ENCODE measurements at places on chromosomes 2 and 18. TPM values are rescaled to one million over a fixed set of nuclear protein-coding genes. Genes with fewer than 3 reads are reported as not detected.

The MLPH gene
- 0.27 TPM for total RNA-seq

The DTNA gene
- 19.8 TPM for total RNA-seq

The PPIL3 gene
- 39.6 TPM for total RNA-seq

The POTEC gene
- not detected for total RNA-seq

The GKN1 gene
- total RNA-seq = not detected
